Muscle of leg (tissue), 16 donors: ENCODE measurements at places on chromosomes 1 and 21. TPM values are rescaled to one million over a fixed set of nuclear protein-coding genes. Genes with fewer than 3 reads are reported as not detected.
A peak's percentile ranks its signal among the peaks of the same experiment; 100 is the strongest.

GRCh38 chr1:196438329-196438728, 169.9 kb downstream of the KCNT2 start:
- DNase-seq: no peak

GRCh38 chr1:234960722-234961455, 167.7 kb downstream of the TOMM20 start:
- peak; percentile 65 for DNase-seq

DNA sequence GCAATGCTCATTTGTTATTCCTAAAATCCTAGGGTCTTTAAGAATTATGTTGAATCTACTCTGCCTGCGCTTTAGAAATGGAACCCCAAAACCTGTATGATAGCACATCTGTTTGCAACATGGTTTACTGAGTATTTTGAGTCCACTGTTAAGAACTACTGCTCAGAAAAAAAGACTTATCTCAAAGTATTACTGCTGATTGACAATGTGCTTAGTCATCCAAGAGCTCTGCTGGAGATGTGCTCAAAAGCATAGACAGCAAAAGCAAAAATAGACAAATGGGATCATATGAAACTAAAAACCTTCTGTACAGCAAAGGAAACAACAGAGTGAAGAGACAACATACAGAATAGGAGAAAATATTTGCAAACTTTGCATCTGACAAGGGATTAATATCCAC, 107.0 kb downstream of the CTH start:
- DNase-seq: no peak

DNA sequence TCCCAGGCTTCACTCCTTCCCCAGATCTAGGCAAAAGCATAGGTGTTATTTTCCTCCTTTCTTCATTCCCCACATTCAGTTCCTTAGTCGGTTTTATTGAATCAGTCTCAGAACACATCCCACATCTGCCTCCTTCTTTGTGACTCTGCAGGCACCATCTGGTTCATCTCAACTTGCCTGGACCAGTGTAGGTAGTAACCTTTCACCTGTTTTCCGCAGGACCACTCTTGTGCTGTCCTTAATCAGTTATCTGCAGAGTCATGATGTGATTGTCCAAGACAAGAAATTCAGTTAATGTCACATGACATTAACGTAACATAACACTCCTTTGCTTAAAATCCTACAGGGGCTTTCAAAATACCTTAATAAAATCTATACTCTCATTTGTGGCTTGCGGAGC, 174.6 kb downstream of the CHRM3 start:
- no peak for DNase-seq

DNA sequence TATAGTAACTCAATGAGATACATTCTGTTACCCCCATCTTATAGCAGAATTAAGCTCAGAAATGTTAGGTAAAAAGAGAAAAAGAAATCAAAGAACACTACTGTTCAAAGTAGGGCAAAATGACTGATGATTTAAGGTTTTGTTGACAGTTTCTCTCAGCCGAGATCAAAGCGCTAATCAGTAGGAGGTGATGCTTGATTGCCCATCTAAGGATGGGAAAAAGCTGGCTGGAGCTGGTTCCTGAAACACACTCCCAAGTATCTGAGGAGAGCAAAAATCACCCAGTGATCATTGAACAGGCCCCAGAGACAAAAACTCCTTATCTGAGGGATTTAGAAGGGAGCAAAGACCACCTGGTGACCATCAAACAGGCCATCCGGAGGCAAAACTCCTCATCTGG, 64.5 kb upstream of the CSF1 start:
- no peak for DNase-seq

GRCh38 chr1:246198115-246198816, 308.8 kb downstream of the SMYD3 start:
- no peak for DNase-seq

GRCh38 chr1:117244971-117245370, 34.2 kb upstream of the VTCN1 start:
- no peak for DNase-seq

DNA sequence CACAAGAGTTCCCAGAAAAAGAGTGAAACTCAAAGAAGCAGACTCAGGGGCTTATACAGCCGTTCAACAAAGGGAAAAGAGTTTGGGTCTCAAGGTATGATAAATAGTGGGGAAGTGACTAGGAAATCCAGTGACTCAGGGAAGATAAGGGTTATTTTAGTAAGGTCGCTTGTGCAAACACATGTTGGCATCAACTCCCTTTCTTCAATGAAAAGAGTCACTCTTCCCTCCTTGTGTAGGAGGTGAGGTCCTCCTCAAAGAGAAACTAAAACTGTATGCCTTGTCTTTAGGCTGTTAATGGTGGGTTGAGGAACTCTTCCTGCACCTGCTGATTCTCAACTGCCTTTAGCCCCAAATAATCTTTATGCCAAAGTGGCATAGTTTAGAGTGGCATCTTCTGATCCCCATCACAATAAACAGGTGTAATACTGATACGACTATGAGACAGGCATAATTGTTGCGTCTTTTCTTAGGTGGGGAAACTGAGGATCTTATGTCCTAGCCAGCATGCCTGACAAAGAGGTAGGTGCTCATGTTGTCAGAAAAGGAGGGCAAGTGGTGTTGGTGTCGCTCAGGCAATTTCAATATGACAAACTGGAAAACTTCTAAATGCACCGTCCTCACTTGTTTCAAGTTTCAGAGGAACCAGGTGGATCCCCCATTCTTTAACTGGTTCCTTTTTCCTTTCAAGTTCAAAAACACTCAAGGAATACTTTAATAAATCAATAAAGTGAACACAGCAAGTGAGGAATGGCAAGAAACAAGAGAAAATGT, 294.1 kb upstream of the RUNX1 start:
- no peak for DNase-seq

DNA sequence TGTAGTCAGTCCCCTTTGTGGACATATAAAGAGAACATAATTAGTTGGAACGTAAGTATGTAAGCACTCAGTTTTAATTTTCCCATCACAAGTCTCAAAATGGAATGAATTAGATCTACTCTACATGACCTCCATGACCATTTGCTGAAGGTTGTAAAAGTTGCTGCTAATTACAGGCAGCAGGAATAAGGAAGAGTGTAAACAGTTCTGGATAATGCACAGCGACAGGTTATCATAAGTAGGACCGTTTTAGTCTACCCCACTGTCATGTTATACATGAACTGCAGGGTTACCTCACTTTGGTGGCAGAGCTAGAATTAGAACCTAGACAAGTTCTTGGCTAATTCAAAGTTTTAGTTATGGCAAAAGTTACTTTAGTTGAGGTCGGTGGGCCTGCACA, 21.7 kb downstream of the YTHDF2 start:
- DNase-seq: no peak

- peak; percentile 97 for DNase-seq
Measured at GRCh38 chr21:38925923-38926322, 120.2 kb downstream of the ETS2 start.

Gene CYP4A22
- total RNA-seq: not detected

Gene KCNJ9
- 0.09 TPM for total RNA-seq

Gene MYBPHL
- 0.71 TPM for total RNA-seq

Gene SLC16A1
- 48.9 TPM for total RNA-seq

Gene GOLT1A
- total RNA-seq: 0.09 TPM
